ENCODE measurements at places on chromosomes 2 and 18. TPM values are rescaled to one million over a fixed set of nuclear protein-coding genes. Genes with fewer than 3 reads are reported as not detected.
A peak's percentile ranks its signal among the peaks of the same experiment; 100 is the strongest.

GRCh38 chr18:45957100-45957499 lies 10.0 kb downstream of the EPG5 start:
- no peak for DNase-seq

GRCh38 chr2:20933714-20934113 lies 110.2 kb downstream of the APOB start:
- no peak for DNase-seq

Gene GLI2
- 21.1 TPM for total RNA-seq

DNA sequence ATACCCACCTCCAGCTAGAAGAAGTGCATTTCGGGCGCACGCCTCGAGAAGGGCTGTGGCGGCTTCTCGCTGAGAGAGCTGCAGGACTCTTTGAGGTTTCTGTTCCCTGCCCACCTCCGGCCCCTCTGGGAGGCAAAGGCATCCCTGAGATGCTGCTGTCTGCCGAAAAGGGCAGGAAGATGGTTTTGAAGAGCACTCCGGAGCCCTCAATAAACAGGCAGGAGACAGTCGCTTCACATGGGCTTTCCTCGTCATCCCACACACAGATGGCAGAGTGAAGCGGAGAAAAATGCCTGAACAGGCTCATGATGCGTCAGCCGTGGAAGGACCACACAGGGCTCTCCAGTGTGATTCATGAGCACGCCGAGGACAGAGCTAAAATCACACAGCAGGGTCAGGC lies 25.4 kb upstream of the GLI2 start:
- DNase-seq, result peak; percentile 58

GRCh38 chr18:5253910-5254309 lies 41.6 kb downstream of the ZBTB14 start:
- DNase-seq, result no peak

DNA sequence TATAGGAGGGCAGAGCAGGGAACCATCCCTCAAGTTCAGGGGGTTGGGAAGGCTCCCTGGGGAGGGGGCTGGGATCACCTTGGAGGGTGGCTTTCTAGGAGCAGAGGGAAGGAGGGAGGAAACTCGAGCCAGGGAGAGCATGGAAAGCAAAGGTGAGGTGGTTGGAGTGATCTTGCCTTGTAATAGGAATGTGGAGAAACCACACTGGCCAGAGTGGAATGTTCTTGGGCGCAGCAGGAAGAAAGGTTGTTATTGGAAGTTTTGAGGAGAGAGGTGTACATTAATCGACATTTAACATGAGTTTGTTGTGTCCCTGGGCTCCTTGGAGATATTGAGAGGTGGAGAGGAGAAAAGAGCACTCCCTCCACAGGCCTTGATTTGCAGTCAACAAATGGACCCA lies 272.2 kb downstream of the PRKCE start:
- DNase-seq, result no peak

Gene FOXI3
- total RNA-seq, result not detected

GRCh38 chr2:226123300-226123699 lies 676.3 kb downstream of the IRS1 start:
- DNase-seq, result no peak

GRCh38 chr2:47015206-47015605 lies 99.6 kb upstream of the MCFD2 start:
- DNase-seq, result no peak

DNA sequence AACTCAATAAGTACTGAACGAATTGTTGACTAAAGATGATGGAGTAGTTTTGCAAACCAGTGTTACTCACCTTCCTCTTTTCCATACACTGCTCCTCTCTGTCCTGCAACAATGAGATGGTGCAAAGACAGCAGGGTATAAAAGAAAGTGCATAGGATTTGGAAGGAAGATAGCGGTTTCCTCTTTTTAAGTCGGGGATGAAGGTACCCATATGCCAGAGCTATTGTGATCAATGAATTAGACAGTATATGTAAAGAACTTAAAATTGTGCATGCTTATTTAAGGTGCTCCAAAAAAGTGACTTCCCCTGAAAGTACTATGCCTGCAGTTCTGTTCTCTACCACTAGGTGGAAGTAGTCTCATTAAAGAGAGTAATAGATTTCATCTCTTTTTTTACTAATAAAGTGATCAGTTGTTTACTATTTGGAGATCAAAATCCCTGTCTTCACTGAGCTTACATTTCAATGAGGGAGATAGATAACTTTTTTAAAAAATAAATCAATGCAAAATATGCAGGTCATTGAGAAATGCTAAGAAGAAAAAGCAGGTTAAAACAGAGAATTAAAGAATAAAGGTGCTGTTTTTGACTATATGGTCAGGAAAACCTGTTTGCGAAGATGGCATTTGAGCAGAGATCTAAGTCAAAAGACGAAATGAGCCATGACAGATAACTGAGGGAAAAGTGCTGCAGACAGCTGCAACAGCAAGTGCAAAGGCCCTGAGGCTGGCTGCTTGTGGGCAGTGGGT lies 339.7 kb upstream of the SLC14A2 start:
- no peak for DNase-seq
